ENCODE measurements at places on chromosomes 13 and 19.

GRCh38 chr19:8459520-8460270, 14.9 kb downstream of the HNRNPM start:
- no peak for DNase-seq

DNA sequence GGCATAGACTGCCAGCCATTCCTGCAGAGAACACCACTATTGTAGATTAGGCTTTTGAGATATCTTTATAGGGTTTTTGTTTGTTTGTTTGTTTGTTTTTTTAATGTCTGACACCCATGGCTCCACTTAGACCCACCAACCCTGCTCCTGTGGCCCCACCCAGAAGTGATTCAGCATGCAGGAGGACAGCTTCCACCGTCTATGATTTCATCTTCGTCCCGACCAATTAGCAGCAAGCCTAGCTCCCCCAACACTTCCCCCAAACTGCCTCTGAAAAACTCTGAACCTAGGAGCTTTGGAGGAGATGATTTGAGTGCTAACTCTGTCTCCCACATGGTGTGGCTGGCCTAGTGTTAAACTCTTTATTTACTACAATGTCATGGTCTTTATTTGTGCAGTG, 108.3 kb upstream of the RXFP2 start:
- DNase-seq = no peak

DNA sequence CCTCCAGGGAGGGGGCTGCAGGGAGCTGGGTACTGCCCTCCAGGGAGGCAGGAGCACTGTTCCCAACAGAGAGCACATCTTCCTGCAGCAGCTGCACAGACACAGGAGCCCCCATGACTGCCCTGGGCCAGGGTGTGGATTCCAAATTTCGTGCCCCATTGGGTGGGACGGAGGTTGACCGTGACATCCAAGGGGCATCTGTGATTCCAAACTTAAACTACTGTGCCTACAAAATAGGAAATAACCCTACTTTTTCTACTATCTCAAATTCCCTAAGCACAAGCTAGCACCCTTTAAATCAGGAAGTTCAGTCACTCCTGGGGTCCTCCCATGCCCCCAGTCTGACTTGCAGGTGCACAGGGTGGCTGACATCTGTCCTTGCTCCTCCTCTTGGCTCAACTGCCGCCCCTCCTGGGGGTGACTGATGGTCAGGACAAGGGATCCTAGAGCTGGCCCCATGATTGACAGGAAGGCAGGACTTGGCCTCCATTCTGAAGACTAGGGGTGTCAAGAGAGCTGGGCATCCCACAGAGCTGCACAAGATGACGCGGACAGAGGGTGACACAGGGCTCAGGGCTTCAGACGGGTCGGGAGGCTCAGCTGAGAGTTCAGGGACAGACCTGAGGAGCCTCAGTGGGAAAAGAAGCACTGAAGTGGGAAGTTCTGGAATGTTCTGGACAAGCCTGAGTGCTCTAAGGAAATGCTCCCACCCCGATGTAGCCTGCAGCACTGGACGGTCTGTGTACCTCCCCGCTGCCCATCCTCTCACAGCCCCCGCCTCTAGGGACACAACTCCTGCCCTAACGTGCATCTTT, 7.8 kb upstream of the CEACAM5 start:
- no peak for DNase-seq

- peak; percentile 83 for DNase-seq
Observed at GRCh38 chr13:31846182-31846938, 107.0 kb downstream of the RXFP2 start.

DNA sequence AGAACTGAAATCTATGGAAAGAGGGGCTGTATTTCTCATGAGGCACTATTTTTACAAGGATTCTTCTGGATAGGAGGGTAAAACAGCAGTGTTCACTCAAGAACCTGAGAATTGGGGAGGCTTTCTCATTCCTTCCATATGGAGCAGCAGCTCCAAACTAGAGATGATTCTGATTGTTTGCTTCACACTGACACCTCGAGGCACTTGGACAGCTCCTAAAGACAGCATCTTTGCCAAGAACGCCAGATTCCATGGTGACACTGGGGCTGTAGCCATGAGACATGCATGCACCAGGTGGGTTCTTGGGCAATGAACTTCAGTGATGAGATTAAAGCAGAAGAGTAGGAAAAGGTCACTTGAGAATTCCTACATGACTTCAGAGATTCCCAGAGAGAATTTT, 361.5 kb upstream of the HTR2A start:
- DNase-seq = no peak

DNA sequence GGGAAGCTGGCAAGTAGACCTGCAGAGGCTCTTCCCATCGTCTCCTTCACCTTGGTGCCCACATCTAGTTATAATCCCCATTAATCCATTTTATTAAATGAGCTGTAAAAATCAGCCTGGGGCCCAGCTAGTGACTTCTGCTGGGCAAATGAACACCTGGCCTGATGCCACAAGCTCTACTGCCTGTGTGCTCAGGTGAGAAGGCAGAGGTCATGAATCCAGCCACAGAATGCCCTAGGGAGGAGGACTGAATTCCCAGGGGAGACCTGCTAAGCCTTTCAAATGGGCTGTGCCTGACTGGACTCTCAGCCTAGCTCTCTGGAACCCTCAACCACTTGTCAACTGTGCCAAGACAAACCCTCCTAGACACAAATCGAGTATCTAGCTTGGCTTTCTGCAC, 74.0 kb downstream of the PDS5B start:
- DNase-seq = no peak

DNA sequence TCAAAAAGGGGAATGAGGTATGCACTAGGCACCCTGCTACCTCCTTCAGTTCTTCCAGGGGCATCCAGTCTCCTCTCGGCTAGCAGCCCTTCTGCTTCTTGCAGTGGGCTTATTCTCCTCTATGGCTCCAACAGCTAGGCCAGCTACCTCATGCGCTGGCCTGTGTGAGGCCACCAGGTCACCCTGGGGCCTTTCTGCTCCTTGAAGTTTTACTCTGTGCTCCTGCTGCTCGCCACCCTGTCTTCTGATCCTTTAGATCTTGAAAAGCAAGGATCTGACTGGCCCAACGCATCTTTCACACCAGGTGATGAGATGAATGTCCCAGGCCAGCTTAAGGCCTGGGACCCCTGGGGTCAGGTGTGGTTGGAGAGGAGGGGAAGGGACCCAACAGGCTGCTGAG, 66.2 kb downstream of the RUBCNL start:
- no peak for DNase-seq

GRCh38 chr13:48570216-48570828, 37.4 kb upstream of the RCBTB2 start:
- no peak for DNase-seq

DNA sequence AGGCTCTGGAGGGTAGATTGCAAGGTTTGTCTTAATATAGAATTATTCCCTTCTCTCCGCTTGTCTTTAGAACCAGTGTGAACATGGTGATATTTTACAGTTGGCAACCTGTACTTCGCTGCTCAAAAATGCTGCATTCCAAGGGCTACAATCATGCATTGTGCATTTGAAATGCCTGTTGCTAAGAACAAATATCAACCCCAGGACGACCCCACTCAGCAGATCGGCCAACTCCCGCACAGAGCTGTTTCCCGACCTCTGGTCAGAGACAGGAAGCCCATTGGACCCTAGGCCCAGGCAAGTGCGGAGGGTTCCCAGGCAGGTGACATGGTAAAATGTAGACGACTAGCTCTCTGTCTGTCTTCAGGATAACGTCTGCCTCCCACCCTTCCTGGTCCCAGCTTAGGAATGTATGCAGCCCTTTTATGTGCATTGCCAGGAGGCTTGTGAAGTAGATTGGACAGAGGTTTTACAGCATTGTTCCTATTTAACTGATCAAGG, 263.5 kb downstream of the FOXO1 start:
- DNase-seq = no peak

Measured in hypothalamus (tissue), 51 donors.